Gastroesophageal sphincter (tissue), 4 donors: ENCODE measurements at places on chromosomes 1 and 21.

DNA sequence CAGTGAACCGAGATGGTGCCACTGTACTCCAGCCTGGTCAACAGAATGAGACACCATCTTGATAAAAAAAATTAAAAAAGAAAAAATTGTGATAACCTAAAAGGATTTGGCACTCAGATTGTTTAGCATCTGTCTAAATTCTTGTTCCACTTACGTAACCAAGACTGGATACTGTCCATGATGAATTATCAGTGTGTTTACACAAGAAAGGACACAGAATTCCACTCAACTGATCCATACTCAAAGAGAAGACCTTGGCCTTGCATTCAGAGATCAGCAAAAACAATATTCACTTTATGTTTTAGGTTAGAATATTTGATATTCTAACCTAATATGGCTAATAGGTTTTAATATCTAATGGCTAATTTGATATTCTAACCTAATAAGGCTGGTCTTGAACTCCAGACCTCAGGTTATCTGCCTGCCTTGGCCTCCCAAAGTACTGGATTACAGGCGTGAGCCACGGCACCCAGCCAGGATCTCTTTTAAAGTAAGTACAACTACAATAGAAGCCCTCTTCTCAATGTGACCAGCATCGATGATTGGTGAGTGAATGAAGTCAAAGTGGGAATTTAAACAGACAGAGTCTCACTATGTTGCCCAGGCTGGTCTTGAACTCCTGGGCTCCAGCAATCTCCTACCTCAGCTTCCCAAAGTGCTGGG is 43.1 kb upstream of the COX20 start:
- ATAC-seq = no peak

DNA sequence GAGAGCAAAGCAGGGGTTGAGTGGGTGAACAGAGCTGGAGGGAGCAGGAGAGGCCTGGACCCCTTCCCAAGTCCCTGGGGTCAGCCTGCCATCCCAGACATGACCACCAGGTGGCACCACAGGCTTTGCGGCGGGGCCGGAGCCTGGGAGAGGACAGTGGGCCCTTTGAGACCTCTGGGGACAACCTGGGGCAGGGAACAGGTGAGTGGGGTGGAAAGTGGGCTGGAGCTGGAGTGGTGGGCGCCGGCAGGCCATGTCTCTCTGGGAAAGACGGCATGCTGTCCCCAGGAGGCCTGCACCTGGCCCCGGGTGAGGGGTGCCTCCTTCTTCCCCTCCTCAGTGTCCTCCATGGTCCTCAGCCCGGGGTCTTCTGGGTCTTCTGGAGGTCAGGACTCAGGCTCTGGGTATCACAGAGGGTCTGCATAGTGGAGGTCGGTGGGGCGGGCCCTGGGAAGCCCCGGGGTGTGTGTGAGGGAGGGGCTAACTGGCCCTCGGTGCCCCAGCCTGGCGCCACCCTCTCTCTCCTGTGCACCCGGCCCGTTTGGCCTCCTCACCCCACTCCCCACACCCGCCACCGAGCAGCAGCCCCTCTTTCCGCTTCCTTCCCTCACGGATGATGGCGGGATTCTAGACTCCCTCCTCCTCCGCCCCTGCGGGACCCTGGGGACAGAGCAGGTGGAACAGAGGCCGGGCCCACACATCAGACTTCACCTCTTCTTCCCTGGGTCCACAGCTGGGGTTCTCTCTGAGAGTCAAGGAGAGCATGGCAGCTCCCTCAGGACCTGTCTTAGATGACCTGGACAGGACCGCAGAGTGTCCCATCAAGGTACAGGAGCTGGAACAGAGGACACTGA is 28.5 kb upstream of the PKP1 start:
- peak; percentile 47 for ATAC-seq

- ATAC-seq = peak; percentile 63
These were observed 833 bp upstream of the RCOR3 start for GRCh38 chr1:211258310-211258755.

DNA sequence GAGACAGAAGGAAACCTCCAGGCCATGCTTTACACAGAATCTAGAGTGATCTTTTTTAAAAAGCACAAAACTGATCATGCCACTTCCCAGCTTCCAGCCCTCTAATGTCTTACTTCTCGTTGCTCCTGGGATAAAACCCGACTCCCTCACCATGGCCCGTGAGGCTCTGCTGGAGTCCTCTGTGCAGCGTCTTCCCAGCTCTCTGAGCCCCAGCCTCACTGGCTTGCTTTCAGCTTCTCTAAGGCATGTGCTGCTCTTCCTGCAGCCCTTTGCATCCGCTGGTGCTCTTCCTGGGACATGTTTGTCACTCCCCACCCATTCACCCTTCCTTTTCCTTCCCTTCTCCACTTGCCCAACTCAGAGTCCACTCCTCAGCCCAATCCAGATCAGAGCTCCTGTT is 184.1 kb downstream of the AK5 start:
- no peak for ATAC-seq
